Right renal cortex interstitium (tissue), 3 donors: ENCODE measurements at places on chromosomes 1 and 21.

- DNase-seq = no peak
These were observed 1.7 kb downstream of the SYT11 start for GRCh38 chr1:155860970-155861510.

DNA sequence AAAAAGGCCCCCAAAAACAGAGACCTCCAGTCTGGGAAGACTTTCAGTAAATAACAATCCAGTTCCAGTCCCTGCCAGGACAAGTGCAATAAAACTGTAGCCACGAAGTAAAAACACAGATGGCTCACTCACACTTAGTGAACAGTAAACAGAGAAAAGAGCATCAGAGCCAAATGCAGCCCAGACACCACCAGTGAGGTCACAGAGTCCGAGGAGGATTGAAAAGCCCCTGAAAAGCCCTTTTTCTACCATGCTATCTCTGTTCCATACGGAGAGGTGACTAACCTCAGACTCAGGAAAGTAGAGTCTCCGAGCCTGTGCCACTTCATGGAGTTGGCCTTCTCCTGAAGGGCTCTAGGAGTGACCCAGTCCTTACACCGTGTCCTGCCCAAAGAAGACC is 84.5 kb downstream of the COLGALT2 start:
- DNase-seq = no peak

GRCh38 chr1:48790397-48790796 is 13.7 kb upstream of the BEND5 start:
- DNase-seq = no peak

DNA sequence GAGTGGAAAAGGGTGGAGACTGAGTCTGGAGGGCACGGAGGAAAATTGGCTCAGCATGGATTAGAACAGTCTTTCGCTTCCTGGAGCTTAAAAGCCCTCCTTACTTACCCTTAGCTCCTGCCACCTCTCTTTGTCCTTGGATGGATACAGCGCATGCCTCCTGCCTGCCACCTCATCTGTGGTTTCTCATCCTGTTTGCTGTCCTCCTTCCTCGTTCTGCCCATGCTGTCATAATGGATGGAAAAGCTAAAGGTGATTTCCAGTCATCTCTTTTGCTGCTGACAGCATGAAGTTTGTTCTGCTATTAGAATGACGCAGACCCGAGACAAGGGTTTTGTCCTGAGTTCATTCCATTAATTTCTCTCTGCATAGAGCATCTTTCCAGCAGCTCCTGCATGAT is 425.9 kb downstream of the KIF26B start:
- no peak for DNase-seq

DNA sequence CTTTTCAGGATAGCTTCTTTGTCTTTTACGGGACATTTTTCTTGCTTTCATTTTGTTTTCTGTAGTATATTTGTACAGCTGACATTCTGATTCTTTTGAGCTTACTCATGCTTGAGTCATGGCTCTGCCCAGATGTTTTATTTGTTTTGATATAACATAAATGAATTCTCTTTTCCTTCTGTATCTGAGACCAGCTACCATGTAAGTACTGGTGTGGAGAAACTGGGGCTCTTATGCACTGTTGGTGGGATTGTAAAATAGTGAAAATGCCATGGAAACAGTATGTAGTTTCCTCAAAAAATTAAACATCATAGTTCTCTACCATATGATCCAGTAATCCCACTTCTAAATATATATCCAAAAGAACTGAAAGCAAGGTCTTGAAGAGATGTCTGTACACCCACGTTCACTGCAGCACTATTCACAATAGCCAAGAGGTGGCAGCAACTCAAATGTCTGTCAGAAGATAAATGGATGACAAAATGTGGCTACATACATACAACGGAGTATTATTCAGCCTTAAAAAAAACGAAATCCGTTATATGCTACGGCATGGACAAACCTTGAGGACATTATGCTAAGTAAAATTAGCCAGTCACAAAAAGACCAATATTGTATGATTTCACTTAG is 61.4 kb downstream of the EIF2B3 start:
- DNase-seq = no peak

GRCh38 chr1:210200124-210200736 is 32.4 kb upstream of the SERTAD4 start:
- no peak for DNase-seq

- no peak for DNase-seq
These were observed 3.4 kb upstream of the SLFNL1 start for GRCh38 chr1:41024953-41025352.

DNA sequence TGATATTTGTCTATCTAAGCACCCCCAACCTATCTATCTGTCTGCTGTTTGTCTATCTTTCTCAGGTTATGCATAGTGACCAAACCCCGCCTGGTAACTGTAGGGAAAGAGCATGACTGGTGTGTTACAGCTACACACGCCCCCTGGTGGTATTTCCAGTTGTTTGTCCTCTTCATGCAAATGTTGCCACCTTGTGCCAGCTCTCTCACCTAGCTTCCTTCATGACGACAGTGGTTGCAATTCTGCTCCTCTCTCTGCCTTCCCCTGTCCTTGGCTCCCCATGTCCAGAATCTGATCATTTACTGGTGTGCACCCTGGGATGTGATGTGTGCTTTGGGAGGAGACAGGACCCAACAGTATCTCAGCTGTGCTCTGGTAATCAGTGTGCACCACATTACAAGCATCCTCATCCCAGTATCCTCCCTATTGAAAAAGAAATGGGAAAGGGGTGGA is 8.1 kb upstream of the INKA2 start:
- no peak for DNase-seq

- DNase-seq = no peak
These were observed 149.2 kb downstream of the OMA1 start for GRCh38 chr1:58397187-58397820.
